HS-5 (cell line): ENCODE measurements at places on chromosomes 1 and 21.
A peak's percentile ranks its signal among the peaks of the same experiment; 100 is the strongest.

GRCh38 chr1:64921771-64922170, 44.6 kb downstream of the JAK1 start:
- no peak for DNase-seq

- no peak for DNase-seq
Observed at GRCh38 chr1:66778969-66779368, 22.1 kb downstream of the INSL5 start.

- no peak for DNase-seq
Observed at GRCh38 chr1:183472488-183473216, at the start of gene SMG7. TSS of gene SMG7 (plus strand) at chr1:183472499. CDS start at chr1:183472621, 122 bp downstream.

GRCh38 chr1:211813590-211813989, 17.0 kb downstream of the LPGAT1 start:
- DNase-seq, result no peak

- DNase-seq, result no peak
Observed at GRCh38 chr1:47160716-47161115, 23.5 kb downstream of the CYP4A22 start.

DNA sequence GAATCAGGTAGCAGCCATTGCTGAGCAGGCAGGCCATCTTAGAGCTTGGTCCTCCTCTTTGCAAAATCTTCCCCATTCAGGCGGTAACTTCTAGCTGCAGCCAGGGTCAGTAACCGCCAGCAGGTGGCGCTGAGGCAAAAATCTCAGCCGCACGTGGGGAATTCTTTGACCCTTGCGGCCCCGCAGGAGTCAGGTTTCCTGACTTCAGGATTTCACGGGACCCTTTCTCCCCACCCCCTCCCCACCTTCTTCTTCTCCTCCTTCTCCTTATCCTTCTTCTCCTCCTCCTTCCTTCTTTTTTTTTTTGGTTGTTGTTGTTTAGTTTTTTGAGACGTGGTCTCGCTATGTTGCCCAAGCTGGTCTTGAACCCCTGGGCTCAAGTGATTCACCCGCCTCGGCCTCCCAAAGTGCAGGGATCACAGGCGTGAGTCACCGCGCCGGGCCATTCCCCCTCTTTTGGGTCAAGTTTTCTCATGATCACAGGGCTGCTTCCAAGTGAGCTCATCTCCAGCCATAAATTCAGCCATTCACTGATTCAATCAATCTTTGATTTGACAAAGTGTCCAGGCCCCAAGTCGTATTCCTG, 33.4 kb upstream of the TENT5B start:
- DNase-seq, result peak; percentile 33

GRCh38 chr21:27772816-27773215, 805.9 kb upstream of the ADAMTS5 start:
- DNase-seq, result no peak

DNA sequence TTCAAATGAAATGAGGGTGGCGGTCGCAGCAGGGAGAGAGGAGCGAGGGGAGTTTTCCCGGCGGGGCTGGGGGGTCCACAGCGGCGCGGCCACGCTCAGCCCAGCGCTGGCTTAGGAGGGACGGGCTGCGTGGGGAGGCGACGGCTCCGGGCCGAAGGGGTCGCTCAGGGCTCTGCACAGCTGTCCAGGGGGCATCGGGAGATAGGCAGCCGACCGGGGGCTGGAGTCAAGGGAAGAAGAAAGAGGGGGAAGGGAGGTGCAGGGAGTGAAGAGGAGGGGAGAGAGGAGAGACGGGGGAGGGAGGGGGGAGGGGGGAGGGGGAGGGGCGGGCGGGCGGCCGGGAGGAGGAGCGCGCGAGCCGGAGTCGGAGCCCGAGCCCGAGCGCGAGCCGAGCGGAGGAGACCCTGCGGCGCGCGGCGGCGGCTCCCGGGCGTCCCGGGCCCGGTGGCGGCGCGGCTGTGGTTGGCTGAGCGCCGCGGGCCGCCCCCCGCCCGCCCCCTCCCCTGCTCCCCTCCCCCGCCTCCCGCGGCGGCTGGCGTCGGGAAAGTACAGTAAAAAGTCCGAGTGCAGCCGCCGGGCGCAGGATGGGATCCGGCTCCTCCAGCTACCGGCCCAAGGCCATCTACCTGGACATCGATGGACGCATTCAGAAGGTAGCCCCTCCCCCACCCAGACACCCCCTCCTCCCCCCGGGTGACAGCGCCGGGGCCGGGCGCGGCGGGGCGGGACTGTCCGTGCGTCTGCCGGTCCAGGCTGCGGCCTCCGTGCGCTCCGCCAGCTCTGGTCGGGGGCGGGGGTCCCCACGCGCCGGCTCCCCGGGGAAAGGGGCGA, at the start of gene PDE9A:
PDE9A (plus strand) TSS at position 391 of the 831 bp plus-strand sequence; CDS start at position 585, 194 bp downstream.
- DNase-seq, result no peak

GRCh38 chr1:30633294-30633693, 90.1 kb downstream of the MATN1 start:
- no peak for DNase-seq

- no peak for DNase-seq
Observed at GRCh38 chr21:29641635-29642550, 297.9 kb downstream of the GRIK1 start.

GRCh38 chr1:2003541-2004131, at the start of gene CFAP74:
TSS of gene CFAP74 (minus strand) at chr1:2003786. CDS start at chr1:1990956, 12,830 bp downstream.
- DNase-seq, result no peak

DNA sequence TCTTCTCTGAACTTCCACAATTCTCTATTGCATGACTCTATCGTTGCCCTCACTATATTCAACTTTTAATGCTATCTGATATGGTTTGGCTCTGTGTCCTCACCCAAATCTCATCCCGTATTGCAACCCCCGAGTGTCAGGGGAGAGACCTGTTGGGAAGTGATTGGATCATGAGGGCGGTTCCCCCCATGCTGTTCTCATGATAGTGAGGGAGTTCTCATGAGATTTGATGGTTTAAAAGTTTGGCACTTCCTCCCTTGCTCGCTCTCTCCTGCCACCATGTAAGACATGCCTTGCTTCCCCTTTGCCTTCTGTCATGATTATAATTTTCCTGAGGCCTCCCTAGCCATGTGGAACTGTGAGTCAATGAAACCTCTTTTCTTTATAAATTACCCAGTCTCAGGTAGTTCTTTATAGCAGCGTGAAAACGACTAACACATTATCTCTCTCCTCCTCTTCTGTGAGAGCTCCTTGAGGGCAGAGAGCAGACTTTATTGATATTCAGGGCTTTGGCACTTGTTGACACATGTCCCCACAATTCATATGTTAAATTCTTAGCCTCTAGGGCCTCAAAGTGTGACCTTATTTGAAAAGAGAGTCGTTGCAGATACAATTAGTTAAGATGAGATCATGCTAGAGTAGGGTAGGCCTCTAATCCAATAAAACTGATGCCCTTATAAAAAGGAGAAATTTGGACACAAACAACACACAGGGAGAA, 52.1 kb downstream of the ADCY10 start:
- DNase-seq, result no peak

- no peak for DNase-seq
Observed at GRCh38 chr1:214552174-214552608, 789 bp upstream of the PTPN14 start.

DNA sequence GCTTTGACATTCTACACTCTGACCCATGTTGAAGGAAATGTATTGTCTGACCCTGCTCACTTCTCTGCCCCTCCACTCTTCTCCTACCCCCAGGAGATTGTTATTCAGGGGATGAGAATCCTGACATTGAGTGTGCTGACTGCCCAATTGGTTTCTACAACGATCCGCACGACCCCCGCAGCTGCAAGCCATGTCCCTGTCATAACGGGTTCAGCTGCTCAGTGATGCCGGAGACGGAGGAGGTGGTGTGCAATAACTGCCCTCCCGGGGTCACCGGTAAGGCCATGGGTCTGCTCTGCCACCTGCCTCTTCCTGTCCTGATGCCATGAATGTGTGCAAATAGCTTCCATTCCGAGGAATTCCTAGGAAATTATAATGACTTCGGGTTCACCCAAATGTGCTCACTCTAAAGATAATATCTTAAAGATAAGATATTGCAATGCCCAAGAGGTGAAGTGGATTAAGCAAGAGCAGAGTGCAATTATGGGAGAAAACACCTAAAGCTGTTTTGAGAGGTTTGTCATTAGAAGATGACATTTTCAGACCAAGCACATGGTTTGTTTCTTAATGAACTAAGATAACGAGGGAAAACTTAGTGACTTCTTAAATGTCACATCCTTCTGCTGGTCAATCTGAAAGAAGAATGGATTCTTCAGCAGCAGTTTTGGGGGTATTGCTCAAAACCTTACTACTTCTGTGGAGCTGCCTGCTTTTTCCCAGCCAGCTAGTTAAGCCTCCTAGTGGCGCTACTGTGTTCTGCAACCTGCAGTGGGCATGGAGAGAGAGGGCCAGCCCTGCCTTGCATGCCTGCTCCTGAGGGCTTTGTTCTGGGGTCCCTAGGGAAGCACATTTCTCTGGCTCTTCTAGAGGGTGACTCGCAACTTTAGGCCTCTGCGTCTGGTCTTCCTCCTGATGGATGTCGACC, 41.6 kb downstream of the LAMC2 start:
- no peak for DNase-seq

DNA sequence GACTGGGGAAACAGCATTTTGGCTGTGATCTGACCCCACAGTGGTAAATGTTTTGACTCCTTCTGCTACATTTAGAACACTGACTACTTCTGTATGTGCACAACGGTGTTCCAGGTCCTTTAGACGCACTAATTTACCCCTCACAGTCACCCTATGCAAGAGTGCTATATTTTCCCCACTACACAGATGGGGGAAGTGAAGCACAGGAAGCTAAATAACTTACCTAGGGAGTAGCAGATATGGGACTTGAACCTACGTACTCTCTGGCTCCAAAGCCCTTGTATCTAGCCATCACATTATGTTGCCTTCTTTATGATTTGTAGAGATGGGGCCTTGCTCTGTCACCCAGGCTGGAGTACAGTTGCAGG, 49.3 kb downstream of the GADD45A start:
- no peak for DNase-seq

GRCh38 chr1:246020211-246020954, 486.7 kb downstream of the SMYD3 start:
- no peak for DNase-seq

DNA sequence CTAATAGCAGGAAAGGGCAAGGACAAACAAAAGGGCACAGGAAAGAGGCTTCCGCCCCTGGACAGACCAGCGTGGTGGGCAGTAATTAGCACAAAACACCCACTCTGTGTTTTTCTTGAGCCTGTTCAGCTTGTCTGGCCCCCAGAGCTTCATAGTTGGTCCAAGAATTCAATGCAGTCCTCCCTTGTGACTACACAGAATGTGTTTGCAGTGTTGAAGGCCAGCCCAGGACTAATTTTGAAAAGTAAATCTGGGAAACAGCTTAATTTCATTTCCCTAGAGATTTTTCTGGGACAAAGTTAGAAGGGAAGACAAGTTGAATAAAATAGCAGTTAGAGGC, 49.2 kb upstream of the LMO4 start:
- DNase-seq, result no peak

- no peak for DNase-seq
Observed at GRCh38 chr1:23913212-23913880, at the start of gene CNR2. TSS of gene CNR2 (minus strand) at chr1:23913362. CDS start at chr1:23875617, 37,745 bp downstream.

- DNase-seq, result no peak
Observed at GRCh38 chr1:28027238-28027637, 61.2 kb downstream of the EYA3 start.

DNA sequence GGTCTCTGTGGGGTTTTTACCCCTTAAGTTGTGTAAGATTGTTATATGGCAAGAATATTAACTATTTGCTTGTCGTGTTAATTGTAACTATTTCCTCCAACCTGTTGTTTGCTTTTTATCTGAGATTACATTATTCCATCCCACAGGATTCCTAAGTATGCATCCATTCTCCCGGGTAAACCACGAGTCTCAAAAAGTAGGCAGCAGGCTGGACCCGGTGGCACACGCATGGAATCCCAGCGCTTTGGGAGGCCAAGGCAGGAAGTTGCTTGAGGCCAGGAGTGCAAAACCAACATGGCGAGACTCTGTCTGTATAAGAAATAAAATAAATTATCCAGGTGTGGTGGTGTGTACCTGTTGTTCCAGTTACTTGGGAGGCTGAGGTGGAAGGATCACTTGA, 12.6 kb upstream of the RSPO1 start:
- DNase-seq, result no peak

- no peak for DNase-seq
Observed at GRCh38 chr1:11592752-11593151, 61.5 kb downstream of the FBXO2 start.

DNA sequence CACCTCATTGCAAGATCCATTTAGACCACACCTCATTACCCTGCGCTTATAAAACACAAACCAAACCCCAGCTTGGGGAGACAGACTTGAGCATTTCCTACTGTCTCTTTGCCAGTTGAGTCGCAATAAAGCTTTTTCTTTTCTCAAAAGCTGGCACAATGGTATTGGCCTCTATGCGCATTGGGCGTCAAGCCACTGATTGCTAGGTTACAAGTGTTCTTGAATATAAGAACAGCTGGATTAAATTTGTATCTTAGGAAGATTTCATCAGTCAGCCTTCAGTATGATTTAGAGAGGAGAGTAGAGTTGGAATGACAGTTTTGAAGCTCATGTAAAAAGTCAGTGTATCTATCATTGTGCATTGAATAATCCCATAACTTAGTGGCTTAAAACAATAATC, 84.9 kb upstream of the RAB4A start:
- DNase-seq, result no peak

- no peak for DNase-seq
Observed at GRCh38 chr1:66360285-66360724, 173.6 kb upstream of the SGIP1 start.

- DNase-seq, result no peak
Observed at GRCh38 chr1:209511169-209511568, 72.3 kb upstream of the CAMK1G start.

DNA sequence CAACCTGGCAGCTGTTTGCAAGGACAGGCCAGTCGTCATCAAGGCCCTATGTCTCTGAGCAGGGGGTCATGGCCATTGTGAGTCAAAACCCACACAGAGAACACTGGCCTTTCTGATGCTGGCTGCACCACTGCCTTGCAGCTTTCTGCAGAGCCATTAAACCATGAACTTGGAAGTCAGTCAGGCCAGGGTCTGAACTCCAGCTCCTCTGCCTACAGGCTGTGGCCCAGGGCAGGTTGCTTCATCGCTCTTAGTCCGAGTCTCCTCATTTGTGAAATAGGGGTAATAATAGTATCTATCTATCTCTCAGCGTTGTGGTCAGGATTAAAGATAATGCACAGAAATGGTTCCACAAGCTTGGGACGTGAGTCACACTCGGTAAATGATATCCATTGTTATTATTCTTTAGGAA, 35.8 kb upstream of the HIVEP3 start:
- DNase-seq, result peak; percentile 82

DNA sequence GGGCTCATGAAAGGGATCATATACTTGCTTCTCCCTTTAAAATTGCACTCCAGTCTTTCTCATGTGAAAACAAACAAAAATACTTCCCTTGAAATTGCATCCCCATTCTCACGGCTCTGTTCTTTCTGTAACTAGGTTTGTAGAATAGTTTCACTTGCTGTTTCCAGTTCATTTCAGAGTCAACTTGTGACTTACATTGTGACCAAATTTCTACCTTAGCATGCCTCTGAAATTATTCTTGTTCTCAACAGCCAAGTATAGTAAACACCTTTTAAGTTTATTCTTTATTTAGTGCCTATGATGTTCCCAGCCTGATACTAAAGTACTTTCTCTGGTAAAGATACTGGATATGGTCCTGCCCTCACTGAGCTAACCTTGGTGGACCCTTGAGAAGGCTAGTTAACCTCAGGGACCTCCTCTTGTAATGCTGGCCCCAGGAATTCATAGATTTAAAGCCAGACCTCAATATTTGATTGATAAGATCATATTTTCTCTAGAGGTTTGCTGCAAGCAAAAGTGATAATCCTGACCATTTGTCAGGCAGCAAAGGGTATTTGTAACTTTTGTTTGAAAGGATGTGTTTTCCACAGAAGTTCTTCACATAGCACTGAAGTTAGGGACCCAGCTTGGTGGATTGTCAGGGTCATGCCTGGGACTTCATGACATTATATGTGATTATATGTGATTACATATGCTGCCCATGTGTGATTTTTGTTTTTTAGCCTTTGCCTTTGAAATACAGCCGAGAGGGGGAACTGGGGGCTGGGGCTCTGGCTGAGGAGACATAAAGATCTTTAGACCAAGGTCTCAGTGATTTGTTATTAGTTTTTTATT, 29.6 kb downstream of the VANGL2 start:
- DNase-seq, result no peak
